ENCODE measurements at places on chromosomes 1 and 21.
A peak's percentile ranks its signal among the peaks of the same experiment; 100 is the strongest.

GRCh38 chr1:51325878-51326755, 4.2 kb downstream of the TTC39A start:
- no peak for DNase-seq

- DNase-seq = no peak
Measured at GRCh38 chr1:209250861-209251636, 332.5 kb upstream of the CAMK1G start.

GRCh38 chr21:46243960-46244361, 15.4 kb upstream of the LSS start:
- DNase-seq = no peak

- no peak for DNase-seq
Measured at GRCh38 chr1:200660719-200661118, 9.0 kb downstream of the DDX59 start.

GRCh38 chr1:10932088-10932487, 80.4 kb upstream of the TARDBP start:
- DNase-seq = no peak

- no peak for DNase-seq
Measured at GRCh38 chr1:239458144-239458500, 71.8 kb downstream of the CHRM3 start.

DNA sequence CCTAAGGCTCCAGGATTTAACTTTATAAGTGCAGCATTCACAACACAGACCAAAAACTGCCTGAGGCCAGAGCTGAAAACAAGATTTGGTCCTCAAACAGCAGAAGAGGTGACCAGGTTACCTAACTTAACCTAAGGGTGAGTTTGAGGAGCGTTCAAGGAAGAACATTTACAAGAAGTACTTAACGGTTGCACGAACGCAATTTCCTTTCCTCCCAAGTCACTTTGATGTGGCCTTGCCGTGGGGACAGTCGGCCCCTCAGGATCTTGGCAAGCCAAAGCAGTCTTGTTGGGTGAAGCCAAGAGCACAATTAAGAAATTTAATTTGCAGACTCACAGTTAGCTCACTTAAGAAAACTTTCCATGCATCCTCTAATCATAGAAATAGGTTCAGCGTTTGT, 202.6 kb upstream of the COA6 start:
- no peak for DNase-seq

- DNase-seq = no peak
Measured at GRCh38 chr1:13617108-13617507, 33.5 kb downstream of the PDPN start.

- no peak for DNase-seq
Measured at GRCh38 chr1:92817986-92818764, 13.7 kb upstream of the RPL5 start.

DNA sequence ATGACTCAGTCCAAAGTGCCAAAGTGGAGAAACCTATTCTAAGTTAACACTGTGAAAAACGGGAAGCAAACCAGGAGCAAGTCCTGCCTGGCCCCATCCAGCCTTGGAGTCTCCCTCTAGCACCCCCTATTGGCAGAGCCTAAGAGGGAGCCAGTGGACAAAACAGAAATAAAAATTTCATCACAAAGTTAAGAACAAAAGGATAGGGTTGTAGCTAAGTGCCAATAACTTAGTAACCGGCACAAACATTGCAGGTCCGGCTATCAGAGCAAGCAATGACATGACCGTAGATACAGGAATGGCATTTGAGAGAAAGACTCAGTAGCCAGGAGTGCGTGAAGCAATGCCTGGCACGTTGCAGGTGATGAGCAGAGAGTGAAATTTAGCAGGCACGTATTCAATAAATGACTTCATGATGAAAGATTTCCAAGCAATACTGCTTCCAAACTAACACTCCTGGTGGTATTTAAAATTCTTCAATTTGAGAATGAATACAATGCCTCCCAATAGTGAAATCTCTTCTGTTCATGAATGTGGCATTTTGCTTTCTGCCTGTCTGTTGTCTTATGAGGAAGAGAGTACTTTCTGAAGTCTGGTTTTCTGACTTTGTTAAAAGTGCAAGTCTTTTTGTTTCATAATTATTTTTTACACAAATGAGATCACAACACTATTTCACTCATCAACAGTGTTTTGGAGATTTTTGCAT, 391.0 kb downstream of the OMA1 start:
- peak; percentile 7 for DNase-seq

- DNase-seq = no peak
Measured at GRCh38 chr1:10687782-10688408, 108.6 kb downstream of the CASZ1 start.

DNA sequence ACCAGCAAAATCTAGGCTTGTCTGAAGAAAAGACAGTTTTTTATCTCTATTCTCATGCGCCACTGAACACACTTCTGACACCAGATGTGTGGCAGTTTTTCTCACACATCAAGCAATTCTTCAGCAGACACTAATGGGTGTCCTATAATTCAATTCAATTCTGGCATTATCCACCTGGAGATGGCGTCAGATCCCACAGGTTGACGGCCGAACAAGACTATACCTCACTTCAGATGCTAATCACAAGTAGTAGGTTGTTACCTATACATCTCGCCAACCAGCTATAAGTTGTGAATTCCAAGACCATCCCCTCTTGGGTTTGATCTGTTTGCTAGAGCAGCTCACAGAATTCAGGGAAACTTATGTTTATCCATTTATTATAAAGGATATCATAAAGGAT, 89.9 kb upstream of the ARTN start:
- DNase-seq = no peak

DNA sequence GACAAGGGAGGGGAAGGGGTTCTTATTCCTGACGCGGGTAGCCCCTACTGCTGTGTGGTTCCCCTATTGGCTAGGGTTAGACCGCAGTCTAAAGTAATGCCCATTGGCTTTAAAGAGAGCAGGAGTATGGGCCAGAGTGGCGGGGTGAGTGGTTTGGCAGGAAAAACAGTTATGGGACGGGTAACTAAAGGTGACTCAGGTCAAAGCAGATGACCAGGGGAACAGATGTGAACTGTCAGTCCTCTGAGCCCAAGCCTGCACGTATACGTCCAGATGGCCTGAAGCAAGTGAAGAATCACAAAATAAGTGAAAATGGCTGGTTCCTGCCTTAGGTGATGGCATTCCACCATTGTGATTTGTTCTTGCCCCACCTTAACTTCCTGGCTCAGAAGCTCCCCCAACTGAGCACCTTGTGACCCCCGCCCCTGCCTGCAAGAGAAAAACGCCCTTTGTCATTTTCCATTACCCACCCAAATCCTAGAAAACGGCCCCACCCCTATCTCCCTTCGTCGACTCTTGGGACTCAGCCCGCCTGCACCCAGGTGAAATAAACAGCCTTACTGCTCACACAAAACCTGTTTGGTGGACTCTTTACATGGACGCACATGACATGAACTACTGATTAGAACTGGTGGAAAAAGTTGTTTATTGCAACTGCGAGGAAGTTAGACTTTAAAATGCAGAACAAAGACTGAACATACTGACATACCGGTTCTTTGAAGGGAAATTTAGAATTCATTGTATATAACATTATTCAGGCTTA, 758 bp upstream of the ATAD3B start:
- DNase-seq = no peak

DNA sequence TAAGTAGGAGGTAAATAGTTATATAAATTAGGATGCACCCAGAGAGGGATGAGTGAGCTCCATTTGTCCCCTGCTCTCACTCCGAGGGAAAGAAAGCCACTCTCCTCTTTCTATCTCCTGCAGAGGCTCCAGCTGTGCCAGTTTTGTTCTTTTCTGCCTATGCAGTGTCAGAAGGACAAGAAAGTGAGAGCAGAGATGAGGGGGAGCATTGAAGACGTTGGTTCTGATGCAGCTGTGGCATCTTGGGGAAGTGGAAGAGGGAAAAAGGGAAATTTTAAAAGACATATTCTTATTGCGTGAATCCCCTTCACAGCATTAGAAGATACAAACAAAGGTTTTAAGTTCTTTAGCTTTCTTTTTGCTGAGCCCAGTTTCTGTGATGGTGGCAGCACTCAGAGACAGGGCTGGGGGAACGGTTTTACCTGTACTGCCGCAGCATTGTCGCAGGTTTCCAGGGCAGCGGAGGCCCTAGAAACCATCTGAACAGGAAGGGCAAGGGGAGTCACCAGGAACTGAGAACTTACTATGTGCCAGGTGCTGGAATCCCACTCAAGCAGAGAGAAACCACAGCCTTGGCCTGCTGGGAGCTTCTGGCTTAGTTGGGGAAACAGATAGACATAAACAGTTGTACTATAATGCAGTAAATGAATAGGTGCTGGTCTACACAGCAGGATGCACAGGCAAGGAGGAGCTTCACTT, 44.9 kb upstream of the USP24 start:
- no peak for DNase-seq

DNA sequence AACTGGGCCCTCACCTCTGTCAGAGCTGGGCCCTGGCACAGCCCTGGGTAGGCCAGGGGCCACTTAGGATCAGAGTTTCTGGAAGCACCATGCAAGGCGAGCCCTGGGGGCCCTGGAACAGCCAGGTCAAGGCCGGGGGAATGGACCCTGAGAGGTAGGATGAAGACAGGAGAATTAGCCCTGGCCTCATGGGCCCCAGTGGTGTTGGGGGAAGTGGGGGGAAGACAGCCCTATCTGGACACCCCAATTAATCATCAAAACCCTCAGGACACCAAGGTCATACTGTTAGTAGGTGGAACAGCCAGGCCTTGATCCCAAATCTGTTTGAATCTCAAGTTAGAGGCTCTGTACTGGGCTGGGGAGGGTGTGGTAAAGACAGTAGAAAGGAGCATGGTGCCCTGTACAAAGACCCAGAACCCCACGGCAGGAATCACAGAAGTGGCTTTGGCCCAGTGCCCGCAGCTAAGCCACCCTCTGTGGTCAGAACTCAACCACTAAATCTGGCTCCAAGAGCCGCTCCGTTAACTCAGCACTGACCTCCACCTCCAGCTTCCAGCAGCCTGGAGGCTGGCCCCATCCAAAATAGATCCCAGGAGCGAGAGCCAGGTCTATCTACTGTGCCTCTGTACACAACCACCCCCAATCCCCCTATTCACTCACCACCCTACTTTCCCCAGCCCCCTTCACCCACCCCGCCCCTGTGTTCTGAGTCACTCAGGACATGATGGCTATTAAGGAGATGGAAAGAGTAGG, 14.0 kb upstream of the TRIM63 start:
- DNase-seq = no peak

- no peak for DNase-seq
Measured at GRCh38 chr1:222749927-222750326, 12.9 kb downstream of the FAM177B start.

GRCh38 chr1:79822053-79822452, 815.5 kb upstream of the ADGRL4 start:
- DNase-seq = no peak

Data from midbrain (tissue), 1 donor.